ENCODE measurements at places on chromosomes 3 and 15. TPM values are rescaled to one million over a fixed set of nuclear protein-coding genes. Genes with fewer than 3 reads are reported as not detected.

The CPLX3 gene
- not detected for polyA plus RNA-seq

The ADAMTSL3 gene
- 0.92 TPM for polyA plus RNA-seq

The GRM2 gene
- polyA plus RNA-seq, result 3.1 TPM

The BCL2A1 gene
- 0.28 TPM for polyA plus RNA-seq

The PPP4R2 gene
- 117 TPM for polyA plus RNA-seq

The AGBL1 gene
- not detected for polyA plus RNA-seq

The CLDN1 gene
- polyA plus RNA-seq, result 2.7 TPM

The CFAP92 gene
- 1.7 TPM for polyA plus RNA-seq

The FETUB gene
- polyA plus RNA-seq, result 0.26 TPM

The SAMMSON gene
- not detected for polyA plus RNA-seq

The TRIM71 gene
- 71.5 TPM for polyA plus RNA-seq

The HIGD2B gene
- polyA plus RNA-seq, result 0.45 TPM

The IQCF6 gene
- not detected for polyA plus RNA-seq

The C3orf20 gene
- not detected for polyA plus RNA-seq

The FANCD2 gene
- polyA plus RNA-seq, result 59.5 TPM

The CMTM8 gene
- polyA plus RNA-seq, result 22.2 TPM

GRCh38 chr15:54576298-54576935 lies 598.2 kb downstream of the UNC13C start:
- no peak for DNase-seq

DNA sequence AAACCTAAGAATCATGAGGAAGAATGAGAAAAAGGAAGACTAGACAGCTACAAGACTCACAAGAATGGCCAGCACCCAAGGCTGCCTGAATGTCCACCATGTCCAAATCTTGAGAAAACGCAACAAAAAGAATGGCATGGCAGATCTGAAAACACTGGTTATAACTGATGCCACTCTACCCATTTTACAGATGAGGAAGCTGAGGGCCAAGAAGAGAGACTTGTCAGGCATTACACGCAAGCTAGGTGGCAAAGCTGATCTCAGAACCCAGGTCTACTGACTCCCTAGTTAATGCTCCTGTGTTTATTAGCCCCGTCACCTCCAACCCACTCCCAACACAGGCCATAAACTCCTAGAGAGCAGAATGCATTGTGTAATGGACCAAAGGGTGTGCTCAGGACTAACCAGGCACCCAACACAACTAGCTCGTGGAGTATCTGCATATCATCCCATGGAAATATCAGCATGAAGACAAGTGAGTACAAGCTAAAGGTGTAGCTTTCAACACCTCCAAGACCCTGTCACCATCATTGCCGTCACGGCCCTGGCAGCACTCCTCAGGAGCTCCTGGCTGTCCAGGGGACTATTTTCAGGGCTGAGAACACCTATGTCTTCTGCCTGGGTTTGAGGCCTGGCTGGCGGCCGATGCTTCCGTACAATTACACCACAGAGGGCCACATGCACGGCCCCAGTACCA lies 111.7 kb downstream of the XXYLT1 start:
- no peak for DNase-seq

DNA sequence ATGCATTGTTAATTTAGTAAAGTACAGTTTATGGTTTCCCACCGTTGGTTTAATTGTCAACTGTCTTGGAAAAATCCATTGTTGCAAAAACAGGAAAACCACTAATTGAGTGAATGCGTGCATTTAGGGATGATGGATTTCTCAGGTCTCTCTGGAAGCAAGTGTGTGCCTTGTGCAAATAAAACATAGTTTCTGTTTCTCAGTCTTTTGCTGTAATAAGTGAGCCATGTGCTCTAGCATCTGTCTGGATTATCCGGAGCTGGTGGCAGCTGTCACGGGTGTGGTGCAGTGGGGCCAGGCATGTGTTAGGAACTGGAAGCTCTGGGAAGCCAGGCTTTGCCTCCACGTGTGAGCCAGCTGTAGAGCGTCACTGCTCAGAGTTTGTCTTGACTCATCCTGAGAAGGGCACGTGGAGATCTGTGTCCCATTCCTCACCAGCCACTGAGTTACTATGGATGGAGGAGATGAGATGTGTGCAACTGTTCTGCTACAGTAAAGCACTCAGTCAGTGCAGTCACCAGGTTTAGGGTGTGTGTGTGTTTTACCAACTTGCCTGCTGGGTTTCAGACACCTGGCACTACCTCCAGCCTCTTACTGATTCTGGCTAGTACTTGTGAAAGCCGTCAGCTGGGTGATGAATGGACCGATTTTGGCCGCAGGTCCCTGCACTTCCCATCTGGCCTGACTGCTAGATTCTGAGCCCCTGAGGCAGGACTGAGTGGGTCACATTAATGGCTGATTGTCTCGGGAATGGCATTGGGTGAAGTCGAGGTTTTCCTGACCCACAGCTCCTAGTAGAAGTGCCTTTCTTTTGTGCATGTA lies 7.2 kb downstream of the APBA2 start:
- no peak for DNase-seq

DNA sequence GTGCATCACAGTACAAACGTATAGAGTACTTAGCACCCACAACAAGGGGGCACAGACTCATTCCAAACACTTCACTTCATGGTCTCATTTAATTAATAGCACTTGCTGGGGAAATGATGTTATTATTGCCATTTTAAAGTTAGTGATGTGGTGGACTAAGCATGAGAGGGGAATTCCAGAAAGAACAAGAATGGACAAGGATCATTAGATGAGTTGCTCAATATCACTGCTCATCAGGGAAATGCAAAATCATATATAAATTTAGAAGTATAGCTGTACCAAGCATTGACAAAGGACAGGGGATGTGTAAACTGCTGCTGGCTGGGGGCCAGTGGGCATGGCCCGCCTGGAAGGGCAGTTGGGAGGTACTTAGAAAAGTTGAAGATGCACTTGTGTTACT lies 14.6 kb downstream of the PRR20G start:
- DNase-seq, result no peak

DNA sequence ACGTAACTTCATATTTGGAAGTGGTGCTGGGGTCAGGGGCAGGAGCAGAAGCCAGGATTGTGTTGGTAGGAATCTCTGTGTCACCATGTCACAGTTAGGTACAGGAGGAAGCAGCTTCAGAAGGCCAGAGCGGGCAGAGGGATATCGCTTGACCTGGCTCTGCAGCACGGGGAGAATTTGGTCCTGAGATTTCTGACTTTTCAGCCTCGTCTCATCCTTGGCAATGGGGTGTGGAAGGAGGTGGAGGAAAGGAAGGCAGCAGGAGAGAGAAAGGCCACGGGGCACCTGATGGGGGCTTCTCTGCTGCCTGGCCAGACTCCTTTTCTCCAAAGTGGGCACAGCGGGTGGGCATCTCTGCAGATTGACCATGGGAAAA lies 564 bp downstream of the IL16 start:
- no peak for DNase-seq

DNA sequence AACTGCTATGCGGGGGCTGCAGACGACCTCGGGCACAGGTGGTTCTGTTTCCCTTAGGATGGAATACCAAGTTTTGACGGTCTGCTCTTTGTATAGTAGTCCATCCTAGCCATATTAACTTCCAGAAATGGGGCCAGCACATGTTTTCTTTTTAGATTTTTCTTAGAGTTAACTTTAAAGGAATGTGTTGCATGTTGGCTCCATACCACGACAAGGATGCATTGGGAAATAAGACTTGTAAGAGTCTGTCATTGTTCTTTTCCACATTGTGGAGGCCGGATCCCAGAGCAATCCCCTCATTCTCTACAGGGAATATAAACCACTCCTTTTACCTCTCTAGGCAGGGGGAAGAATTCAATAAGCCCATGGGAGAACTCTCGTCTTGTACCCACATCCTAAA lies 87.1 kb upstream of the PLSCR4 start:
- no peak for DNase-seq

- no peak for DNase-seq
These were observed 13.0 kb downstream of the CACNA2D2 start for GRCh38 chr3:50490424-50490823.

DNA sequence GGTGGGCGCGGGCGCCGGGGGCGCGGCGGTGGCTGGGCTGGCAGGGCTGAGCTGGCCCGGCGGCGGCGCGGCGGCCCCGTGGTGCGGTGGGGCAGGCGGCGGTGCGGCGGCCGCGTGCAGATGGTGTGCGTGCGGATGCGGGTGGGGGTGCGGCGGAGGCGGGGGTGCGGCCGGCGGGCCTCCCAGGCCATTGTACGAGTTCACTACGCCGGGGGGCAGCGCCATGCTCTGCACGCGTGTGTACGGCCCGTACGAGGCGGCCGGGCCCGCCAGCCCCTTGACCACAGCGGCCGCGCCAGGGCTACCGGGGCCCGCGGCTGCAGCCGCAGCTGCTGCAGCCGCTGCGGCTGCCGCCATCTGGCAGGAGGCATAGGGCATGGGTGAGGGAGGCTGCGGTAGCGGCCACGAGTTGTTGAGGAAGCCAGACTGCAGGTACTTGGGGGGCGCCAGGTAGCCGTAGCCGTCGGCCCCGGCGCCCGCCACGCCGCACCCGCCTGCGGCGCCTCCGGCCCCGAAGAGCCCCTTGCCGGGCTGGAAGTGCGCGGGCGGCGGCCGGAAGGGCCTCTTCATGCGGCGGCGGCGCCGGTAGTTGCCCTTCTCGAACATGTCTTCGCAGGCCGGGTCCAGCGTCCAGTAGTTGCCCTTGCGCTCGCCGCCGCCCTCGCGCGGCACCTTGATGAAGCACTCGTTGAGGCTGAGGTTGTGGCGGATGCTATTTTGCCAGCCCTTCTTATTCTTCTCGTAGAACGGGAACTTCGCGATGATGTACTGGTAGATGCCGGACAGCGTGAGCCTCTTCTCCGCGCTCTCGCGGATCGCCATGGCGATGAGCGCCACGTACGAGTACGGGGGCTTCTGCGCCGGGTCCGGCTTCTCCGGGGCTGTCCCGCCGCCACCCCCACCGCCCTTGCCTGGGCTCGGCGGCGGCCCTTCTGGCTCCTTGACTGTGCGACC lies 951 bp downstream of the FOXL2 start:
- peak; percentile 68 for DNase-seq

GRCh38 chr15:100670505-100671021 lies 68.2 kb downstream of the ASB7 start:
- DNase-seq, result no peak

DNA sequence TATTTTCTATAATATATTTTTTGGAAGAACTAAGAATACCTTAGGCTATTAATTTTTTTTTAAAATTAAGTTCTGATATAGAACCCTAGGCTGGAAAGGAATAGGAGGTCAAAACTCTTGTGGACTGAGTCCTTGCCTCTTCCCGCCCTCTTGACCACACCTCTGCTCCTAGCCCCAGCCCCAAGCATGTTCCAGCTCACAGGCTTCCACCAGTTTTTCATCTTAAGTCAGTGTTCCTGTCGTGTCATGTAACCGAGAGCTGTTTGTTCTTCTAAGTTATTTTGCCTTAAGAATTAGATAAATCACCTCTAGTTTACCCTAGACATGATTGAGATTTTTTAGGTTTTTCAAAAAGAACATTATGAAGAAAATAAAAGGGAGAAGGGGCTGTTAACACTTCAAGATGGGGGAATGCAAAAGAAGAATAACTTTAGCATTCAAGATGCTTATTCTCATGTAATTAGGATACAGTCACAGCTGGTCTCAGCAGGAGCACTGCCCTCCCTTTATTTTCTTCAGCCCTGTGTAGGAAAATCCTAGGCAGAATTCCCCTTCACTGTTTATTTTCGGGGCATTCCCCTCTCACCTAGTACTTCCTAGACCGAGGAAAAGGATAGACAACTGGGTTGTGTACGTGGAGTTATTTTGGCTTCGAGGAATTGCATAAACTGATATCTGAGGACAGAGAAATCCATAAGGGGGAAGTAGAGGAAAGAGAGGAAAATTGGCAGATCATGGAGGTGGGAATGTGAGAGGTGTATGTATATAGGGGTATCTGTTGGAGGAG lies 110.2 kb downstream of the CMSS1 start:
- peak; percentile 84 for DNase-seq

DNA sequence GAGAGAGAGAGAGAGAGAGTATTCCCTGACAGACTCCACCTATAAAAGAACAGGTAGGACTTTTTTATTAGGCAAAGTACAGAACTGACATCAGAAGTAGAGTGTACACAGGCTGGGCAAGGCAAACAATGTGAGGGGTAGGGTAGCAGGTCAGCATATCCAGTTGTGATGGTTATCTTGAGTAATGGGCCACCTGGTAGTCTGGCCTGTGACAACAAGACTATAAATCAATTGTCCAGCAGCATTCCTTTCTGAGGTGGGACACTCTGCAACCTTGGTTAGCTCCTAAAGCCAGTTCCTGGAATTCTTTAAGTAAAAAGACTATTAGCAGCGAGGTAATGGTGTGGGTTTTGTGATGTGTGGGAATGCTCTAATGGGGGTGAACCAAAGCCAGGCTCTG lies 14.9 kb upstream of the TMCC1 start:
- DNase-seq, result no peak

DNA sequence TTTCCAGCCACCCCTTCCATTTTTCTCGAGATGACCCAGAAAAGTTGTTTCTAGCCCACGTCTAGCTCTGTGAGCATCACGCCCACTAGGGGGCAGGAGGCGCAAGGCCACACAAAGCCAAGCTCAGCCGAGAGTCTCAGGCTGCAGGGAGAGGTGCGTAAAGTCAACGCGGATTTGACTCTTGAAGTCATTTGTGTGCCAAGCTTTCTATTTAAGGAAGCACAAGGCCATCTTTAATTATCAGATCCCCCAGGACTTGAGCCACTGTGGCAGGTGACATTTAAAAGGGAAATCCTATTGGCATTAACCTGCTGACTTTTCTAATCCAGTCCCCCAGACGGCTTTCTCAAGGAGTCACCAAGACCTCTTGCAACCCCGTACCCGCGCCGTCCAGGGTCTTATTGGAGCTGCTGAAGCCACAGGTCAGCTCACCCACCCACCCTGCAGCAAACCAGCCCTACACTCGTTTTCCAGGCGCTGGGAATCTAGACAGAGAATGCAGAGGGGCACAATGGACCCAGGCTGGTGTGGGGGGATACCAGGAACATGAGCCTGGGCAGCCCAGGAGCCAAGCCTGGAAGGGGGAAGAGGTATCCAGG lies 62.1 kb downstream of the CAPN7 start:
- DNase-seq, result peak; percentile 95

GRCh38 chr3:24508423-24508839 lies 13.8 kb upstream of the THRB start:
- no peak for DNase-seq

- DNase-seq, result no peak
These were observed 7.6 kb upstream of the PPP1R2 start for GRCh38 chr3:195550723-195551122.

DNA sequence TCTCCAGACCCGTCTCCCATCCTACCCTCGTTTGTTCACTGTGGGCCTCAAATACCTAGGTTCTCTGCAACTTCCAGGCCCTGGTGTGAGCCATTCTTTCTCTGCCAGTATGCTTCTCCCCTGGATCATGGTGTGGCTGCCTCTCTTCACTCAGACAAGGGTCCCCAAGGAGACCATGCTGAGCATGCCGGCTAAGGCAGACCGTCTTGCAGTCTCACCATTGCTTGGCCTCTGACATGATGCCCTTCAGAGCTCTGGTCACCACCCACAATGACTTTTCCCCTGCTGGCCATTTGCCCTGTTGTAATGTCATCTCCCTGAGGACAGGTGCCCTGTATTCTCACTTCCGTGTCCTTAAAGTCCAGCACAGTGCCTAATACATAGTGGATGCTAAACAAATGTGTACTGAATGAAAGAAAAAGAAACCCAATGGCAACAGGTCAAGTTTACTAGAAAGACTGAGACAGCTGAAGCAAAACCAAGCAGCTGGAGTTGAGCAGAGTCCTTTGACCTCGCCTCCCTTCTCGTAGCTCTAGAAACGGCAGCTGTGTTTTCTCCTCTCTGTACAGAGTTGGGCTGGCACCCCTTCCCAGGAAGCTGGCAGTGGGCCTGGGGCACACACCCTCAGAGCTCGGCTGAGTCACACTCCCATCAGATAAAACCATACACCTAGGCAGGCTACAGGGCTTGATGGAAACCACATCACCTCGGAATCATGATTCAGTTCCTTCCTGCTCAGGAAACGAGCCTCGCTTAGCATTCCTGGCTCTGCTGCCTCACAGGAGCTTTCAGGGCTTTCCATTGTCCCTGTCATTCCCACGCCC lies 8.6 kb downstream of the TLR9 start:
- no peak for DNase-seq

Measured in GM23338 (cell line).